NCI-H2107 (cell line): ENCODE measurements at places on chromosomes 12 and 14.
A peak's percentile ranks its signal among the peaks of the same experiment; 100 is the strongest.

GRCh38 chr14:68568907-68569897, 223.7 kb downstream of the ZFP36L1 start:
- DNase-seq = no peak

GRCh38 chr14:27410981-27411380, 813.1 kb upstream of the NOVA1 start:
- DNase-seq = no peak

- no peak for DNase-seq
Measured at GRCh38 chr12:112602150-112602549, 183.4 kb downstream of the PTPN11 start.

GRCh38 chr12:3200032-3200617, 122.9 kb downstream of the TSPAN9 start:
- DNase-seq = no peak

GRCh38 chr12:92028441-92028709, 117.3 kb downstream of the BTG1 start:
- no peak for DNase-seq

DNA sequence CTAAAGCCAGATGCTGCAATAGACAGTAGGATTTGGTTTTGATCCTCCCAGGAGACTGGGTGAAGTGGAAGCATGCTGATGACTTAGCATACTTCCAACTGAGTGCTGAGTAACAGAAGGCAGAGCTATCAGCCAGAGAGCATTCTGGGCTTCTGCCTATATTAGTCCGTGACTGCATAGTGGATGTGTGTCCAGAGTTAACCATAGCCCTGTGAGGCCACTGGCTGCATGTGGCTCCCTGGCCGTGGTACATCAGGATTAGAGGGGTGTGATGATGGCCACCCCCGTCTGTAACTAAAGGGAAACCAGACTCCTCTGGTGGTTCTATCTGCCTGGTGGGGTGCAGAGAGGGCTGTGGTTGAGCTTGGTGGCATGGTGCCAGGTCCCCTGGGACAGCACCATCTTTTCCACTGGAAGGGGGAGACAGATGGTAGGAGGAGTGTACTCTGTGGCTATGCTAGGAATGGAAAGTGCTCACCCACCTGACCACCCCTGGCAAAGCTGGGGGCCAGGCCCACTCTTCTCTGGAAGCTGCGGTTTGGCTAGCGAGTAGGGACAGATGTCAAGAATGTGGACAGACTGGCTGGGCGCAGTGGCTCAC, 27.4 kb downstream of the ABCD4 start:
- DNase-seq = peak; percentile 81

DNA sequence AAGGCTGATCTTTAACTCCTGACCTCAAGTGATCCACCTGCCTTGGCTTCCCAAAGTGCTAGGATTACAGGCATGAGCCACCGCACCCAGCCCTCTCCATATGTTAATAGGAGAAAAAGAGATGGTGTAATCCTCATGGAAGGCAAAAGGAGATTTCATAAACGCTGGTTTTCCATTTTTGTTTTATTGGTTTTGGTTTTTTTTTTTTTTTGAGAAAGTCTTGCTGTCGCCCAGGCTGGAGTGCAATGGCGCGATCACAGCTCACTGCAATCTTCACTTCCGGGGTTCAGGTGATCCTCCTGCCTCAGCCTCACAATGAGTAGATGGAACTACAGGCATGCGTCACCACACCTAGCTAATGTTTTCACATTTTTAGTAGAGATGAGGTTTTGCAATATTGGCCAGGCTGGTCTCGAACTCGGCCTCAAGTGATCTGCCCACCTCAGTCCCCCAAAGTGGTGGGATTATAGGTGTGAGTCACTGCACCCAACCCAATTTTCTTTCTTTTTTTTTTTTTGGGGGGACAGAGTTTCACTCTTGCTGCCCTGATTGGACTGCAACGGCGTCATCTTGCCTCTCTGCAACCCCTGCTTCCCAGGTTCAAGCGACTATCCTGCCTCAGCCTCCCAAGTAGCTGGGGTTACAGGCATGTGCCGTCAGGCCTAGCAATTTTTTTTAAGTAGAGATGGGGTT, 8.1 kb downstream of the PTGES3 start:
- DNase-seq = no peak

DNA sequence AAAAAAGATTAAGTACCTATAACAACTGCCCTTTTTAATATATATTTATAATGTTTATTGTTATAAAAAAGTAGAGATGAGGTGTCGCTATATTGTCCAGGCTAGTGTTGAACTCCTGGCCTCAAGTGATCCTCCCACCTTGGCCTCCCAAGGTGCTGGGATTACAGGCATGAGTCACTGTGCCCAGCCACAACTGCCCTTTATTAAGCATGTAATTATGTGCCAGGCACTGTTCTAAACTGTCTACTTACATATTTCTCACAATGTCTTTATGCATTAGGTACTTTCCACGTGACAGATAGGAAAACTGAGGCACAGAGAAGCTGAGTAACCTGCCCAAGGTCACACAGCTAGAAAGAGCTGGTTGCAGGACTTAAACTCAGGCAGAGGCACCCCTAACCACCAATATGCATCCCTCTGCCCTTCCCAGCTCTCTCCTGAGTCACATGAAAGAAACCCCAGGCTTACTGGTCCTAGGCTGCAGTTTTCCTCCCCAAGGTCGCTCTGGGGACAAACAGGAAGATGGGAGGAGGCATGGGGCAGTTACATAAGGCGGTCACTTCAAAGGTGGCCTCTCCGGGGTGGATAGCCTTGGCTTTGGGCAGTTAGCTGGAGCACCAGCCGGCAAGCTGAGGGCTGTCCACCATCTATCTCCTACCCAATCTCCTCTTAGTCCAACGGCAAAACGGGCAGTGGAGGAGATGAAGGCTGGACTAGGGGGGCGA, 54.6 kb upstream of the TBX3 start:
- DNase-seq = no peak

DNA sequence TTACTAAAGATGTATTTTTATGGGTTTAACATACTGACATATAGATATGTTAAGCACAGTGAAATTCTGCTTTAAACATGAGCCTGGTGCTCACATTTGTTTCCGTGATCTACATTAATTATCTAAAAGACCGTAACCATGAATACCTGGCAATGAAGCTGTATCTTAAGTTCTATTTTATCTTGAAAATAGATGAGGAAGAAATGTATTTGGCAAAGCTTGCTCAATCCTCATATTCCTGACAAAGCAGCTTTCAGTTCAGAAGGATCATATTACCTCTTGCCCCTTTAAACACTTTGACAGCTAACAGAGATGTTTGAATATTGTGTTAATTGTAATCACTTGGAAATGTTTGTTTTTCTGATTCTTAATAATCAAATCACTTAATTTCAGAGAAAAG, 9.8 kb downstream of the EPYC start:
- DNase-seq = no peak
